CD4-positive, alpha-beta T cell treated with Interleukin-17A for 1 hour (primary cell): ENCODE measurements at places on chromosomes 11 and 22.

- no peak for DNase-seq
These were observed 1075.9 kb downstream of the BRD1 start for GRCh38 chr22:48751539-48752437.

DNA sequence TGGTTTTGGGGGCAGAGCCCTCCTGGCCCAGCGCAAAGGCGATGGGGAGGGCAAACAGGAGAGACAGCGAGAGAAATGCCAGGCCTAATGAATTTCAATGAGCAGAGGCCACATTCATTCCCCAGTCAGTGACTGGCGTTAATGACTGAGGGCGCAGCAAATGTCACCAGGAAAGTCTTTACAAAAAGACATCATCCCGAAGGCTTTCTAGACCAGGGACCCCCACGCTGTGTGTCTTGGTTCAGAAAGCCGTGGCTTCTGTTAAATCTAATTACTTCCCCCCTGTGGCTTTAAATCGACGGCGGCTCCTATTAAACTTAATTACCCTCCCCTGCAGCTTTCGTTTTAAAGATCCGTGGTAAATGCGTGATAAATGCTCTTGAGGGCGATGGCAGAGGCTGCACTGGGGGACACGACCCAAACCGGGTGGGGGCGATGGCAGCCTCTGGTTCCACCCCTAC is 1.6 kb upstream of the FGF19 start:
- DNase-seq: no peak

GRCh38 chr11:61187505-61188130 is 15.7 kb upstream of the PGA3 start:
- DNase-seq: peak; percentile 82

DNA sequence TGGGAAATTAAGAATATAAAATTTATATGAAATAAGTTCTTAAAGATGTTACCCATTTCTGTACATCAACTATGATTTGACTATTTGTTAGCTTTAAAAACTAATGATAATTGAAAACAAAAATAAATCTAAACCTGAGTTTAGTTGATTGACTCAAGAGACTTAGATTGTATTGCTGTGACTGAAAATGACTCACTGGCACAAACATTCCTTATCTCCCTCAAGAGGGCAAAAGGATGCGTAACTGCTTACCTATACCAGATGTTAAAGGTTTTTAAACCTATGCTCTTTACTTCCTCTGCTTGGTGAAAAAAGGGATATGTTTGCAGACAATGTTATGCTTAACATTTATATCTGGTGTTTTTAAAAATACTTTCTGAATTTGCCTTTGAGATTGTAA is 30.3 kb downstream of the ATM start:
- no peak for DNase-seq
